ENCODE measurements at places on chromosomes 7 and 10. TPM values are rescaled to one million over a fixed set of nuclear protein-coding genes. Genes with fewer than 3 reads are reported as not detected.

Gene ZNF37A
- 17.2 TPM for total RNA-seq

Gene PSD
- total RNA-seq: 0.18 TPM

Gene GIMAP7
- total RNA-seq: not detected

Gene CALHM2
- total RNA-seq: 34.8 TPM

Gene CPA5
- total RNA-seq: 2.6 TPM

DNA sequence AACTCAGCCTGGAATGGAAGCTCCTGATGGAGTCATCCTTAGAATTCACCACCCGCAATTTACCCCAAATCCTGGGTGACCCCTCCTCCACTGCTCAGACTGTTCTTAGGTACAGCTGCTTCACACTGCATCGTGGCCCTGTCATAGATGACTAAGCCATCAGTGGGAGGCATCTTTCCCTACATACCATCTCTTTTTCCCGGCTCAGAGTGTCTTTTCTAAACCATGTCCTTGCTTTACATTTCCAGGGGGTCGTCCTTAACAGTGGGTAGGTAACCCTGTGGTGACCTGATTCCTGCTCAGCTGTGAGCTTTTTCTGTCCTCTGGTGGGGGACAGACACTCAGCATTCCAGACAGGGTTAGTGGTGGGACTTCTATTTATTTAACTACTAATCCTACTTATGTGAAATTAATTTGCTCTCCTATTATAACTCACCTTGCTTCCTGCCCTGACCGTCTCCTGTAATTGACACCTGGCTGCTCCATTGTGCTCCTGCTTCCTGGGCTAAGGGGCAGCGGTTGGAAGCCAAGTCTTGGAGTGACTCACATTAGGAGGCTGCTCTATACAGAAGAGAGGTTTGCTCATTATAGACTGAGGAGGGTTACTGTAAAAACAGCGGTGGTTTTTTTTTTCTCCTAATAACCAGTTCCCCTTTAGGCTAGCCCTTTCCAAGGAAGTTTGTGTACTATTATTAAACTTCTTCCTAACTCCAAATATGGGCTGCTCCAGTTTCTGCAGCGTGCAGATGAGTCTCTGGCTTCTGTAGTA lies 40.6 kb downstream of the PYROXD2 start:
- DNase-seq: no peak

GRCh38 chr10:29771376-29771775 lies 136.6 kb upstream of the SVIL start:
- no peak for DNase-seq

DNA sequence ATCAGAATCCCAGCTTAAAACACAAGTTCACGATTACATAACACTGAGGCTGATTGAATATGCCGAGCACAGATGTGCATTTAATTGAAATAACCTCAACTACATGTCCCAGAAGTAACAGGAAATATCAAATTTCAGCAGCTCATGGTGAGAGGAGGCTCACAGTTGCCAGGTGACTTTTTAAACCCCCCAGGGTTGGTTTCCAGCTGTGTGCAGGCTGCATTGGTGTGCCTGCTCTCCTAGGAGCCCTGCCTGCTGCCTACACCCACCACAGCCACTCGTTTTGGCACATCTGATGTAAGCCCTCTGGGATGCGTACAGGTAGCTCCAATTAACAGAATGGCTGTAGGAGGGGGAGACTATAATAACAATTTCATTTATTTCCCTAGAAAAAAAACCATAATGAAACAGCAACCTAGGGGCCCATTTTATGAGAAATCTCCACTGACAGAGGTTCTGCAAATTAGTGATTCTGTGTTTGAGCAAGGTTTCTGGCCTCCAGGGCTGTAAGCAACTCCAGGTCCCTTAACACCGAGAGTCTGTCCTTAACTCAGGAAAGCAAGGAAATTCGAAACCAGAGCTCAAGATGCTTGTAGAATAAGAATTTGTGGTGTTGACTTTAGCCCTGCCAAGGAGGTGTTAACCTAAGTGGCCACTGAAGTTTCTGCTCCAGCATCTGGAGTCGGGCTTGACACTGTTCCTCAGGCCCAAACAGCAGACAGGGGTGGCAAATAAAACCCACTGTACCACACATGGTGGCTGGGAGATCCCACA lies 161.9 kb downstream of the BMPER start:
- DNase-seq: peak; percentile 19

GRCh38 chr7:96320442-96320841 lies 1.5 kb downstream of the SLC25A13 start:
- no peak for DNase-seq

GRCh38 chr10:132685101-132685891 lies 100.7 kb downstream of the NKX6-2 start:
- no peak for DNase-seq

- no peak for DNase-seq
Measured at GRCh38 chr7:15543256-15543655, 18.6 kb downstream of the AGMO start.

DNA sequence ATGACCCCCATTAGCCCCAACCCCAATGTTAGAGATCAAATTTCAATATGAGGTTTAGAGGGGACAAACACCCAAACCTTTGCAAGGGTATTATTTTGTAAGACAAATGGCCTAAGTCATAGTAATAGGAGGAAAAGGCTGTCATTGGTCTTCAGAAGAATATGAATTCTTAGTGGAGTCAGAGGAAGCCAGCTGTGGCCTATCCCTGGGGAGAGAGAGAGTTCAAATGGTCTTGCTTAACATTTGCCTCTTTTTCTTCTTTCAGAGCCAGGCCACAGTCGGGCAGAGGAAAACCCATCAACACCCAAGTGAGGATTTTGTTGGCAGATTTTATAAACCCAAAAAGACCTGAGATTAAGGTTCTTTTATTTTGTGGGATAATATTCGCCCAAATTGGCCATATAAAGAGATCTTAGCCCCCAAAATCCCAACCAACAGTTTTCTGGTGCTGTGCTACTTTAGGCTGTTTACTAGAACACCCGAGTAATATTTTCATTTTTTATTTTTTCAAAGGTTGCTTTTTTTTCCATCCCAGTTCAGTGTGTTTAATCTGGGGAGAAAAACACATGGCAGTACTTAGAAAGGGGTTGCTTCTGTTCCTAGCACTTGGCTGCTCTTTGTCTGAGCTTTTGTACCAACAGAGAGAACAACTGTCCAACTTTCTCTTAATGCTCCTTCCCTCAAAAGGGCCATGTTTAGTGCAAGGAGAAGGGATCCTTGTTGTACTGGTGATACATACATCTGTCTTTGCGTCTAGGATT lies 26.8 kb upstream of the ARMC3 start:
- DNase-seq: no peak
